ENCODE measurements at places on chromosomes 11 and 22. TPM values are rescaled to one million over a fixed set of nuclear protein-coding genes. Genes with fewer than 3 reads are reported as not detected.

DNA sequence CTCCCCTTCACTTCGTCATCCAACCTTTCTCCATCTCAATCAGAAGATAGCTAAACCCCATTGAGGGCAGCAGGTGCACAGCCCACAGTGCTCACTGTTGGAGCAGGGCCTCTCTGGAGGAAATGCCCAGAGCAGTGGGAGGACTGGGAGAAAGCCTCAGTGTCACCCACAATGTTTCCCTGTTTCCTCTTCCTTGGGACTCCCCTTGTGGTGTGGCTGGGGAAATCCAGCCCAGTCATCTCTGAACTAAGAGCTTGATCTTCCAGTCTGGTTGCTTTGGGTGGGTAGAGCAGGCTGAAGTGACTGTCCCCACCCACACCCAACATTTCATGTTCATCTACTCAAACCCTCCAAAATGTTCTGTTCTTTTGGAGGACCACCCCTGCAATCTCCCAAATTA lies 29.8 kb upstream of the EED start:
- DNase-seq = no peak

- no peak for DNase-seq
Measured at GRCh38 chr11:131409345-131409744, 38.9 kb downstream of the NTM start.

MGAT3 gene
- total RNA-seq = 6.3 TPM

DNA sequence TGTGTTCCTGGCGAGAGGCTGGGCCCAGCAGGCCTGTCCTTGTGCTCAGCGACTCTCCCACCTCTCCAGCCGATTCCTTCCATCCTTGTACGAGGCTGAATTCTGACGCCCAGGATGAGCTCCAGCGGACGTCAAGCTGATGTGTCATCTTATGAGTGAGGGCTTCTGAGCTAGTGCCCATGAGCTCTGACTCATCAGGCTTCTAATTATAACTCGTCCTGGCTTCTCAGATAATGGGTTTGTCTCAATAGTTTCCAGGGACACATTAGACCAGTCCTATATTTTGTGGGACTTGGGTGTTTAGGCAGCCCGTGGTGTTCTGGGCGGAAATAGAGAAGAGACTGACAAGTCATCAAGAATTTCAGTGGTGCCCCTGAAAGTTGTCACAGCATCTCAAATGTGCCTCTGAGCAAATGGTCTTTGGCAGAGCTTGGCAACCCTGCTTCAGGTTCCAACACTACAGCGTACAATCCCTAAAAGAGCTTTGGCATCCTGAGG lies 108.2 kb upstream of the CD44 start:
- peak; percentile 51 for DNase-seq

DNA sequence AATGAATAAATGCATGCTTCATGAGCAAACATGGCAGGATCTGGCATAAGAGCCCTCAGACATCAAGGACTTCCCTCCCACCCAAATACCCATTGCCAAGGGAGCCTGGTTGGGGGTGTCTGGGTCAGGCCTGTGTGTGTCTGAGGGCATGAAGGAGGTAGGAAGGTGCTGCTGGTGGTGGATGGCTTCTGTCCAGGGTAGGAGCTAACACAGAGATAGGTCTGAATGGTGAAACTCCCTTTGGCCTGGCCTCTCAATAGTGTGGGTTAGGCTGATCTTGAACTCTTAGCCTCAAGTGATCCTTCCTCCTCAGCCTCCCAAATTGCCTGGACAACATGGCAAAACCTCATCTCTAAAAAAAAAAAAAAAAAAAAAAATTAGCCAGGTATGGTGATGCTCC lies 2.8 kb downstream of the AMPD3 start:
- DNase-seq = no peak

DNA sequence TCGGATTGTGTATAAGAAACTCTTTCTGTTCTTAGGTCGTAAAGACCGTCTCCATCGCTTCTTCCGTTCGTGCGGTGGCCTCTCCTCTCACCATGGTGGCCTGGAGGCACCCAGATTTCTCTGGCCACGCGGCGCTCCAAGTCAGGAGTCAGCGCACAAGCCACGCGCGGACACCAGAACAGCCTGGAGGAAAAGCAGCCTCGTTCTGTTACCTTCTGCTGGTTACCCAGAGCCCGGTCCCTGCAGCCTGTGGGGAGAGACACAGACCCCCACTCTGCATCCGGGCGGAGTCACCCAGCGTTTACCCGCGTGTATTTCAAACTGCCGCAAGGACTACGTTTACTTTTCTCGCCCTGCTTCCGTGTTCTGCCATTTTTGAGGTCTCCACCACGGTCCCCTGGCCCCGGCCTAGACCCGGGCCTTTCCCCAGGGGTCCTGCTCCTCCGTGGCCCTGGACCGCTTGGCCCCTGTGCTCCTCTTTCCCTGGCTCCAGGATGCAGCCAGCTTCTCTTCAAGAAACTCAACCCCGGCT lies 776.1 kb downstream of the BRD1 start:
- DNase-seq = no peak

GRCh38 chr11:134489728-134490127 lies 77.7 kb upstream of the B3GAT1 start:
- DNase-seq = no peak

MRPL23 gene
- total RNA-seq = 102 TPM

DNA sequence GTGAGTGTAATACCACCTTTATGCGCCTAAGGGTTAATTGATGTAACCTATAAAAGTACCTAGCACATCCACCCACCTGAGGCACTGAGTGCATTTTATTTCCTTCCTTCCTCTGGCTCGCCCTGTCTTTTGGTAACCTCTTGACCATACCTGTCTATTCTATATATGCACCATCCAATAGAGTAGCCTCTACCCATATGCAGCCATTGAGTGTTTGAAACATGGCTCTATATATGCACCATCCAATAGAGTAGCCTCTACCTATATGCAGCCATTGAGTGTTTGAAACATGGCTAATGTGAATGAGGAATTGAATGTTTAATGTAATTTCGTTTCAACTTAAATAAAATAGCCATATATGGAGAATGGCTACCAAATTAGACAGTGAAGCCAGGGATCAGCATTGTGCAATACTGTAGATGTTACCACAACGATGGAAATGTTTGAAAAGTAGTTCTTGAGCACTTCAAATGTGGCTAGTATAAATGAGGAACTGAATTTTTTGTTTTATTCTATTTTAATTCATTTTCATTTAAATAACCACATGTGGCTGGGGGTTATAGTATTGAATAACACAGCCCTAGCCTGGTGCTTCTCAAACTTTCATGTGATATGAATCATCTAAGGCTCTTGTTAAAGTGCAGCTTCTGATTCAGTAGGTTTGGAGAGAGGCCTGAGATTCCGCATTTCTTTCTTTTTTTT lies 33.8 kb downstream of the SLC35F2 start:
- DNase-seq = no peak

DNA sequence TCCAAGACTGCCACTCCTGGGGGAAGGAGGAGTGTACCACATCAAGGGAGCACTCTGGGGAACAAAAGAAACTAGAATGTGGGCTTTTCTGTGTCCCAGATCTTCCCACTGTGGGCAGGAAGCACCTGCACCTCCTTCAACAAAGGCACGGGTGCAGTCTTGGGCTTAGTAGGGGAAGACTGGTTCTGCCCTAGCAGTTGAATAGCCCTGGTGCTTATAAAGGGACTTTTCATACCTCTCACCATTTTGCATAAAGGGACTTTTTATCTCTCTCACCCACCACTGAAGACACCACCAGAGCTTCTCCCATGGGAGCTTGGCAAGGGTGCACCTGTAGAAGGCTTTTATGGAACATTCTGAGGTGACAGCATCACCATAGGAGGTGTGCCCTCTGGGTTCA lies 65.8 kb upstream of the MS4A8 start:
- no peak for DNase-seq

DNA sequence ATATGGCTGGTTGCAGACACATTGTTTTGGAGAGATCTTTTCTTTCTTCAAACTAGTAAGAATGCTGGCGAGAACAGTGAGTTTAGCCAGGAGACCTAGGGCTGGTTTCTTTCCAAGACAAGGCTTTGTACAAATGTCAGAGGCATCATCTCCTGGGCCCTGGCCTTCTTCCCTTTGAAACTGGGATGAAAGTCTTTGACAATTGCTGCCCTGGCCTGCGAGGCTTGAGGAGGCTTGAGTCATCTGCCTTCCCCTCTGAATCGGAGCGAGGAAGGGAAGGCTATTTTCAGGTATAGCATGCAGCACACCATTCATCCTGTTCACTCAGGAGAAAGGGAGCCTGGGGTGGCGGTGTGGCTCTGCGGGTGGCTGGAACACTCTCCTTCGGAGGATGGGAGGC lies 21.5 kb upstream of the PARVG start:
- DNase-seq = no peak
